Non-pigmented ciliary epithelial cell (primary cell): ENCODE measurements at places on chromosomes 2 and 18.

- DNase-seq, result no peak
These were observed 596.0 kb downstream of the LRP1B start for GRCh38 chr2:141534666-141535362.

DNA sequence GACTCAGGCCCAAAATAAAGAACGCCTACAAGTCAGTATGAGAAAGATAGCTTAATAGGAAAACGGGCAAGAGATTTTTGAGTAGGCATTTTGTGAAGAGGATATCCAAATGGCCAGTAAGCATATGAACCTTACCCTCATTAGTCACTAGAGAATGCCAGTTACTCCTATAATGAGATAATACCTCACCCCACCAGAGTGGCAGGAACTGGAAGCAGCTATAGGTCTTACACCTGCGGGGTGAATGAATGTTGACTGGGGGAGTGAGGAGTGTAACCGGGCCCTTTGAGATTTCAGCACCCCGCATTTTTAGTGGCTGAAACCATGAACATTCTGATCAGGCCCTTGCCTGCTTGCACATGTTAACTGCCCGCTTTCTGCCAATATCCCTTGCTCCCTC is 7.5 kb upstream of the PTPN2 start:
- DNase-seq, result no peak

- DNase-seq, result no peak
These were observed 4.5 kb upstream of the SFTPB start for GRCh38 chr2:85672456-85672855.

DNA sequence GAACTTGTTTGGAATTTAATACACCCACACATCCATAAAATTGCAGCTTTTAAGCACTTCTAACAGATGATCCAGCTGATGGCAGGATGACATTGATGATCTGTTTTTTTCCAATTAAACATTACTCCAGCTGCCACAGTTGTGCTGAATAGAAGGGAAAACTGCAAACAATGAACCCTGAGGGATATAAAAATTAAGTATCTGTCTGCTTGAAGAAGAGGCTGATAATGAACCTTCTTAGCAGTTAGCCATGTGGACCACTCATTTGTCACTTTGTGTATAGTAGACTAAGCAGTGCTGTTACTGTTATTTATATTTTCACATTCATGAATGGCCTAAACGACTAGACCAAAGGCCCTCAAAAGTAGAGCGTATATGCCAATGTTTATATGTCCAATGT is 1201.0 kb upstream of the LRRTM1 start:
- no peak for DNase-seq

GRCh38 chr2:31428001-31428418 is 13.5 kb upstream of the XDH start:
- DNase-seq, result no peak

- no peak for DNase-seq
These were observed 73.7 kb upstream of the MYCN start for GRCh38 chr2:15866563-15867193.
